ENCODE measurements at places on chromosomes 1 and 21.

DNA sequence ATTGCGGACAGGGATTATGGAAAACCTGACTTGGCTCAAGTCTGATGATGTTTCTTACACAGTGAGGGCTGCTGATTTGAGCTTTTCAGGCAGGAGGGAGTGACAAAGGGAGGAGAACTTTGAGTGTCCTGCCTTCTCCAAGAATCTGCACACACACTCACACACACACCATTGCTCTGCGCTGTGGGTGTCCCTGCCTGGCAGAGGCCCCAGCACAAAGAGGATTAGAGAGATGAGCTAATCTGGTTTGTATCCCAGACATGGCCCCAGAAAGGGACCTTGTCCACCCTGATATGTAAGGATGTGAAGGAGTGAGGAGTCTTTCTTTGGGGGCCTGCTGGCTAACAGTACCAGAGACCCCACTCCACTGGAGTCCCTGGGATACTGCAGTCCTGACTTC lies 5.9 kb upstream of the WNT2B start:
- DNase-seq = no peak

GRCh38 chr1:31689854-31690253 lies 14.0 kb downstream of the COL16A1 start:
- no peak for DNase-seq

DNA sequence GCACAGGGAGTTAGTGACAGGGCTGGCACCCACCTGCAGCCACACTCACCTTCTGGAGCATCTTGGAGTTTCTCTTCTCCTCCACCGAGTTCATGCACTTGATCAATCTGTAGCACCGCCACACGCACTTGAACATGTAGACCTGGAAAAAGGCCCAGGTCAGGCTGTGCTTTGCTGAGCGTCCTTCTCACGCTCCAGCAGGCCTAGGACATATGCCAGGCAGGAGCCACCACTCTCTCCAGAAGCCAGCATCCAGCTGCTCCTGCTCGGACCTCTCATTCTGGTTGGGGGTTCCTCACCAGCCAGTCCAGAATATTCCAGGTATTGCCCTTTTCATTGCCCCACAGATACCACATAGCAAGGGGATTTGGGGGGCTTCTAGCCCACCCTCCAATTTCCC lies 11.7 kb upstream of the MATN1 start:
- DNase-seq = no peak

DNA sequence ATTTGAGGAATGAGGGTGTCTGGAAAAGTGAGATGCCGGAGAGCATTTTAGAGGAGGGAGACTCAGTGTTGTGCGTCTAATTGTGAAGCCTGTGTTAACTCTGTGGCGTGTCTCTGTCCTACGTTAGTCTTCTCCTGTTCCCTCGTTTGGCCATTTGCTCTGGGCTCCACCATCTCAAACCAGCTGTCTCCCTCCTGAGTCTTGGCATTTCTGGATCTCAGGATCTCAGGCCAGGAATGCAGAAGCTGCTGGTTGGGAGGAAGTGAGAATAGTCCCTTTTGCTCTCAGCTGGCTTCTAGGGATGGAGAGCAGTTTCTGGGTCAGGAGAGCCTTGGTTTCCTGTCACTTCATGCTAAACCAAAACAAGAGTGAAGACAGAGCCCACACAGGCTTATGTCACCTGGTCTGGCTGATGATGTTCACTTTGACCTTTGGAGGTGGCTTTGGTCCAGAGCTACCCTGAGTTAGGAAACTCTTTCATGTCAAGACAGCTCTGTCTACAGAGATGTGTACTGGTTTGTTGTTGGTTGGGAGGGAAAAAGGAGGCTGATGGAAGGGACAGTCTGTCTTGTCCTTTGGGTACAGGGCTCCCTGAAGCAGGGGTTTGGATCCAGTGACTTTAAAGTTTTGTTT lies 859 bp downstream of the NFASC start:
- DNase-seq = no peak

DNA sequence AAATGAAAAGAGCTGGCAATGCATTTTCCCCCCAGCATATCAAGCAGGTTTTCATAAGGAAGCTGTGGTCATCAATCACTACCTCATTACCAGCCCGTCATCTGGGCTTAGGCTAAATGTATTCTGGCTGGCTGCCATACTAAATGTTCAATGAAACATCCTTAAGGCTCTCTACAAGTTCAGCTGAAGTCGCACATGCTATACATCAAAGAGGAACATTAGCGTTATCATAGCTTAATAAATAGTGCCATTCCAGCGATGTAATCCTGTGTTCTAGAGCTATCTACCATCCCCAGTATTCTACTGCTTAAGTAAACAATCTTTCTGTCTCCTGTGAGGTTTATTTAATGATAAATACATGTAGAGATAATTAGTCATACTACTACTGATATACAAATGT lies 288.8 kb downstream of the DPYD start:
- DNase-seq = no peak

DNA sequence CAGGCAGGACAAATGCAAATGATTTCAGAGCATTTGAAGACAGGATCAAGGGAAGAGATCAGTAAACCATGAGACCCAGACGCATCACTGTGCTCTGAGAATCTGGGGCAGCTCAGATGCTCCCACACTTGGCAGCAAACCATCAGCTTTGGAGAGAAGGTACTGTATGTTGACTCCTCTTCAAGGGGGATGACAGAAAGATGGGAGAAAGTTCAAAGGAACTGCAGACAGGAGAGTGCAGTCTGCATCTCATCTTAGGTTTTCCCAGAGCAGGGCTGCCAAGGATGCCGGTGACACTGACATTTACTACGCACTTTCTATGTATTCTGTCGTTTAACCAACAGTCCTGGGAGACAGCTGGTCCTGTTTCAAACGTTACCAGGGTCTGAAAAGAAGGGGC lies 35.8 kb downstream of the OLFML2B start:
- DNase-seq = no peak

GRCh38 chr1:15283526-15283925 lies 36.5 kb downstream of the FHAD1 start:
- no peak for DNase-seq

DNA sequence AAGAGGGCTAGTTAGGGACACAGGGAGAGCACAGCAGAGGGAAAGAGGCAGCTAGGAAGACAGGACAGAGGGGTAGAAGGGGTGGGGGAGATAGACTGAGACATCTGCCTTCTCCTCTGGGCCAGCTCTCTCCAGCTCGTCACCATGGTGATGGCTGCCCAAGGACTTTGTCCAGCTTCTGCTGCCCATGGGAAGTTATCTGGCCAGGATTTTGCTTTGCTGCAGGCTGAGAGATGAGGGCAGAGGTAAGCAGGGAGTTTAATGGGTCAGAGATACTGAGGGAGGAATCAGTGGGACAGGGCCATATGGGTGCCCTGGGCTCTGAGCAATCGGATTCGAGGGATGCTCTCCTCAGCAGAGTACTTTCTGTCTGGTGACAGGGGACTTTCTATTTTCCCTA lies 34.5 kb upstream of the GPR37L1 start:
- DNase-seq = no peak

DNA sequence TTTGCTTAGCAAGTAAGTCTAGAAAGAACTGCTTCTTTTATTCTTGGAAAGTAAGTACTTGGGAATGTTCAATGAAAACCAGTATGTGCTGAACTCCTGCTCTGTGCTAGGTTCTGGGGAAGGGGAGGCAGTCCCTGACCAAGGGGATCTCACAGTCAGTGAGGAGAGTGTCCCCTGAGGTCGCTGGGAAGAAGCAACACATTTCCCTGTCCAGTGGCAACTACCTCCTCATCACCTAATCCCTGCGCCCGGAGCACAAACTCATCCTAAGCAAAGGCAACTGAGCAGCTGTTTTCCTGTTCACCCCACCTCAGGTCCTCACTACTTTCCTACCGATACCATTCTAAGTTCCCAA lies 61.7 kb upstream of the ANGPTL1 start:
- no peak for DNase-seq

DNA sequence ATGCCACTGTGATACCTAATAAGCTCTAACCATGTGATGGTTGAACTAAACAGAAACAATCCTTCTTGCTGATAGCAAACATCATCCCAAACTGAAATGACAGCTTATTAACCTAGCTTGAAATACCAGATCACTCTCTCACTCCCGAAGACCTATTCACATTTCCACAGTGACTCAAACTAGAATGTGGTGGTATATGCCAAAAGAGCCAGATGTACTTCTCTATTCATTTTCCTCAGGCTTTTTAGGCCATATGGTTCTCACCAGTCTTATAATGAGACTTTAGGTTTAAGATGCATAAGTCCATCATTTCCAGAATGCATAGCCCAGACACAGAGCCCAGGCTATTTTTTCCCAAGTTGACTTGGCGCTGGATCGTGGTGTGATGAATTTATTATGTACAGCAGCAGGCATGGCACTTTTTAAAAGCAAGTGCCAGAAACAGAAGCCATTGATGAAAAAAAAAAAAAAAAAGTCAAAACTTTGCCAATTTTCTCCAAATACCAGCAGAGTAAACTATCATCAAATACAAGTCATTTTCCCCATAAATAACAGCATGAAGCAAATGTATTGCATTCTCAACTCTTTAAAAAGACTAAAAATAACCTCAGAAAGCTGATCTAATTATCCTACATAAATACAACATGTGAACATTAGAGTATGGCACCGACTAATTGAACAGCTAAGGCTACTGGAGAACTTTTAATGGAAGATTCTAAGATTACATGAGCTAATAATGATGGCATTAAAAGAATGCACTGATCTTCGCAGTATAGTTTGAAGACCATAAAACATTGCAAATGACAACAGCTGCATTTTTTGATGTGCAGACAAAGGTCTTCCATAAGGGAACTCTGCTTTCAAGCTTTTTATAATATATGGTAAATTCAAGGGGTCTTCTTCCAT lies 365.4 kb downstream of the LRRIQ3 start:
- no peak for DNase-seq

DNA sequence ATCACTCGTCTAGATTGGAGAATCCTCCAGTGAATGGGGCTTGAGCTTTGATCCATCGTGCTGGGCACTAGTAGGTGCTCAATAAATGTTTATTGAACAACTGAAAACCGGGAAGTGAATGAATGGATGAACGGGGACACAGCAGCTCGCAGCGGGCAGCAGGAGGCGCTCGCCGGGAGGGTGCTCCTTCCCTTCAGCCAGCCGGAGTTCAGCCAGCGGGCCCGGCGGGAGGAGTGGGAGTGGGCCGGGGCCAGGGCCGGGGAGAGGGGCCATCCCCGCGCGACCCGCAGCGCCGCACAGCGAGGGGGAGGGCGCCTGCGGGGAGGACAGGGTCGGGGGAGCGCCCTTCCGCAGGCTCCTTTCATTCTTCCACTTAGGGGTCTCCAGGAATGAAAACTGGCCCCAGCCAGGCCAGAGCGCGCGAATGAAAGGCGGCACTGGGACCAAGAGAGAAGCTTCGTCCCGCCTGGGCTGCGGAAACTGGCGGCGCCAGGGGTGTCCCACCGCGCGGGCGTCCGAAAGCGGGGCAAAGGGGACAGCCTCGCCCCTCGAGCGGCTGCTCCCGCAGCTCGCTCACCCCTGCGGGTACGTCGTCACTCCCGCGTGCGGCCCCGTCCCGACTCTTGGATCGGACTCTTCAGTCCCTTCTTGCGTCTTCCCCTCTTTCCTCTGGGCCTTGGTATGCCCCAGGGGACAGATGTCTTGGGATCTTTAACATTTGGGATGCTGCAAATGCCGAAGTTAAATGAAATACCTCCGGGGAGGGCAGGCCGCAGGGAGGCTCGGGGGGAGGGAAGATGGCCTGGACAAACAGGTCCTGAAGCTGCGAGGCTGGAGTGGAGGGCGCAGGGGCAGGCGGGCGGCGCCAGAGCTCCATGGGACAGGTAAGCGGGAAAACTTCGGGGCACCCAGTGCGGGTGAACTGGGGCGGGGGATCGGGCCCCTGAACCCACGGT lies 3.6 kb upstream of the INAVA start:
- DNase-seq = no peak

DNA sequence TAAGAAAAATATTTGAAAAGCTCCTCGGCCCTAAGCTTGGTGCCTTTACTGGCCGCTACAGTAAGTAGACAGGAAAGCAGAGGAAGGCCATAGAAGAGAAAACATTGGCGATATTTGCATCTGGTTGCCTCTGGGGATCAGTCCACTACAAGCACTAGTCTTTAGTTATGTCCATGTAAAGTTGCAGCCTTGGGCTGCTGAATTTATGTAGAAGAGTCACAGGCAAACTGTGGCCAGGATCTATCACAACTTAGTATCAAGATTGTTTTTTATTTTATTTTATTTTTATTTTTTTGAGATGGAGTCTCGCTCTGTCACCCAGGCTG lies 228.7 kb upstream of the CAMK1G start:
- no peak for DNase-seq

DNA sequence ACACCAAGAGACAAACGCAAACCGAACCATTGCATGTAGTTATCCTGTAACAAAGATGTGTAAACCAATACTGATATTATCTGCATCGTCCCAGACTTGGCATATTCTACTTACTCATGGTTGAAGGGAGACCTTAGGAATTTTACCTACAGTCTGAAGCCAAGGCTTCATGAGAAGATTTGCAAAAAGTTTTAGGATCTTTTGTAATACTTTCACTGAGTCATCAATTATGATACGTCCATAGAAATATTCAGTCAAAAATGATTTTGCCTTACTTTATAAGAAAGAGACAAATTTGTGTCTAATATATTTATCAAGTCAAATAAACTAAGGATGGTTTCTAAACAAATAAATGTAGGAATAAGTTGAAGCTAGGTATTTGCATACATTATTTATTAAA lies 1176.1 kb upstream of the ADGRL2 start:
- no peak for DNase-seq

GRCh38 chr1:190957565-190957964 lies 479.9 kb upstream of the BRINP3 start:
- DNase-seq = no peak

DNA sequence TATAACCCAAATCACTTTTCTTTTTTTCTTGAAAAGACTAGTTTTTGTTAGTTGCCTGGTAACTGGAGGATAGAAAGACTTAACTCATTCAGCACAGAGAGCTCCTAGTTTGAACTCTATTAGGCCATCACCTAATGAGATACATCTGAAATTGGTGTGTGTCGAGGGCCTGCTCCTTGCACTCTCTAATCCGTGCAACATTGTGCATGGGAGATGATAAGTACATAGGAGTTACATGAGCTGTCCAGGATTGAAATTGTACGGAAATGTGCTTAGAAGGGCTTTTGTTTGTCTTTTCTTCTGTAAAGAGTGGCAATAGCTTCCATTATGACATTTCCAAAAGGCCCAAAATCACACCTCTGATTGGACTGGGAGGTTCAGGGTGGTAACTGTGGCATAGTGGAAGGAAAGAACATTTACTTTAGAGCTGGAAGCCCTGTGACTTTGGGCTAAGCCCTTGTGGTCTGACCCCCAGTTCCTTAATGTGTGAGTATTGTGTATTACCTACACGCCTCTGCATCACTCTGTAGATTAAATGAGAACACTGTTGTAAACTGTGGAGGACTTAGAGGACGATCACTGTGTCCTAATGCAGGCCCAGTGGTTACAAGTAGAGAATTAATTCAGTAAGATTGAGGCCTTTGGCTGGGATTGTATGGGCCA lies 71.2 kb downstream of the FGGY start:
- no peak for DNase-seq
